ENCODE measurements at places on chromosomes 5 and 9. TPM values are rescaled to one million over a fixed set of nuclear protein-coding genes. Genes with fewer than 3 reads are reported as not detected.
A peak's percentile ranks its signal among the peaks of the same experiment; 100 is the strongest.

Gene IFNK
- not detected for total RNA-seq

Gene CDH10
- total RNA-seq: not detected

GRCh38 chr9:35380619-35381018 lies 109.3 kb upstream of the RUSC2 start:
- DNase-seq: no peak

DNA sequence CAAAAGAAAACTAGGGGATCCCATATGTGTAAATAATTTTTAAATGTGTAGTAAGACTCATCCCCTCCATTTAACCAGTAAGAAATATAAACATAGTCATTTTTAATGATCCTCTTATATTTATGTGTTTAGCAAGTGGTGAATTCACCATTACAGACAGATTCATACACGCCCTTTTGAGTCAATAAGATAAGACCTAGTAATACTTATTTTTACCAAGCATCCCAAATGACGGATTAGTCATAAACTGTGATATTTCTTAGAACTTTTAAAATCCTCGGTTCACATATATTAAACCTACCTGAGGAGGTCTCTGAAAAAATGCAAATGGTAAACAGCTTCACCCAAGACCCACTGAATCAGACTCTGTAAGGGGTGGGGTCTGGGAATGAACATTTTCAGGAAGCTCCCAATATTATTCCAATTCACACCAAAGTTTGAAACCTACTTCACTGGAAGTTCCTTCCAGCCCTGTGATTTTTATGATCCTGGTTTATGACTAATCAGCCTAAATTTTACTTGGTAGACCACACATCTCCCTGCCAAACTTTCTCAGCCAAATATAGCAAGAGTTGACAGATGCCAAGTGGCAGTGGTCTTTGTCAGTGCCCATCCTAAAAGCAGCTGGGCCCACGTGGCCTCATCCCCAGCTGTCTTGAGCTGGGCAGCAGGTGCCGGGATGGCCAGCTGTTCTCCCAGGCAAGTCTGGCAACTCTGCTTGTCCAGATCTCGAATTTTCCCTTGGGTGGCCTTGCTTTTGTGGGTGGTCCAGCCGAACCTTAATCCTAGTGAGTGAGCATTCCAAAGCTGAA lies 559.0 kb upstream of the RGMB start:
- DNase-seq: peak; percentile 68

- DNase-seq: no peak
Measured at GRCh38 chr5:131019601-131020315, 145.3 kb downstream of the HINT1 start.

All from osteoblast (primary cell).